ENCODE measurements at places on chromosomes 2 and 18. TPM values are rescaled to one million over a fixed set of nuclear protein-coding genes. Genes with fewer than 3 reads are reported as not detected.

DNA sequence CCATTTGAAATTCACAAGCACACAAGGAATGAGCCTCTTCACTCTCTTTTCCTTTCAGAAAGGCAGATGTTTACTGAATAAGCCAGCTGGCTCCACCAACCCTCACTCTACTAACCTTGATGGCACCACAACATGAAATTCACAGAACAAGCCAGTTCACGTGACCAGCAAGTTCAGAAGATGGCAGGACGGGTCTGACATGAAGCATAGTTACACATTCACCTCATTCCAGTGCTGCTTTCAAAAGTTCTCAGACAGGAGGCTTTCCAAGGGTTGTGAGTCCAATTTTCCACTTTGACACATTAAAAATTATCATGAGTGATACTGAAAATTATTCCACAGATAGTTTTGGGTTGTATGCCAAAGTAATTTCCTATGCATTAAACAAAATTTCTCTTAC lies 74.2 kb upstream of the MBOAT2 start:
- no peaks in the 10 kb centered on the region for H3K36me3 ChIP-seq
- H3K27ac ChIP-seq, result no peak overlapping the region
- no peak for DNase-seq
- no peaks in the 10 kb centered on the region for H3K4me1 ChIP-seq
- H3K27me3 ChIP-seq, result no peaks in the 10 kb centered on the region

DNA sequence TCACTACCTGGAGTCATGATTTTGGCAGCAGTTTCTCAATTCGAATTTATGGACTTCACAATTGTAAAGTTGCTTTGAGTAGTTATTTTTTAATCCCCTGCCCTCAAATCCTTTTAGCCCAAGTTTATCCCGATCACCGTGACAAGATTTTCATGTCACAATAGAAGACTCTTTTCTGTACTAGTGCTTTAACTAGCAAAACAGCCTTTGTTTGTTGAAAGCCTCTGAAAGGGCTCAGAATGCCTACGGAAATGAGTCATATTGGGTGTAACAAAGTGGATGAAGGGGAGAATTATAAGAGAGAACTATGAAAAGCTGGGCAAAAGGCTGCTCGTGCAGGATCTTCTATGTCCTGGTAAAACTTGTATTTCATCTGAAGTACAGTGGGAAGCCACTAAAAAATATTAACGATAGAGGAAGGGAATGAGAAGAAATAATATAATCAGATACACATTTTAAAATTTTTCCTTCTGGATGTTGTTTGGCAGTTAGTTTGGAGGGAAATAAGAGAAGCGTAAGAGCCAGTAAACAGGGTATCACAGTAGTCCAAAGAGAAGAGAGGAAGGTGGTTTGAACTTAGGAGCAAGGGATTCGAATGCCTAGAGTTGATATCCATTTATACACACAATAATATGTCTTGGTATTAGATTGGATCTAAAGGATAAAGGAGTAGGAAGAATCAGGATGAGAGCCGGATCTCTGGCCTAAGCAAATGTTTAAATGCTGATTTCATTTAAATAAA lies 114.9 kb downstream of the GALNT13 start:
- H3K27me3 ChIP-seq, result no peaks in the 10 kb centered on the region
- no peak overlapping the region for H3K27ac ChIP-seq
- no peak overlapping the region for H3K4me3 ChIP-seq
- DNase-seq, result no peak
- no peaks in the 10 kb centered on the region for H3K36me3 ChIP-seq
- no peaks in the 10 kb centered on the region for H3K4me1 ChIP-seq

The FRZB gene
- total RNA-seq, result 0.69 TPM

The UNC80 gene
- total RNA-seq, result not detected

All from heart left ventricle (tissue), 16 donors.